ENCODE measurements at places on chromosomes 1 and 21.
A peak's percentile ranks its signal among the peaks of the same experiment; 100 is the strongest.

GRCh38 chr1:160606611-160607010, 27.3 kb upstream of the CD84 start:
- no peak for DNase-seq

- DNase-seq, result no peak
Observed at GRCh38 chr1:173302366-173302765, 95.2 kb upstream of the TNFSF4 start.

DNA sequence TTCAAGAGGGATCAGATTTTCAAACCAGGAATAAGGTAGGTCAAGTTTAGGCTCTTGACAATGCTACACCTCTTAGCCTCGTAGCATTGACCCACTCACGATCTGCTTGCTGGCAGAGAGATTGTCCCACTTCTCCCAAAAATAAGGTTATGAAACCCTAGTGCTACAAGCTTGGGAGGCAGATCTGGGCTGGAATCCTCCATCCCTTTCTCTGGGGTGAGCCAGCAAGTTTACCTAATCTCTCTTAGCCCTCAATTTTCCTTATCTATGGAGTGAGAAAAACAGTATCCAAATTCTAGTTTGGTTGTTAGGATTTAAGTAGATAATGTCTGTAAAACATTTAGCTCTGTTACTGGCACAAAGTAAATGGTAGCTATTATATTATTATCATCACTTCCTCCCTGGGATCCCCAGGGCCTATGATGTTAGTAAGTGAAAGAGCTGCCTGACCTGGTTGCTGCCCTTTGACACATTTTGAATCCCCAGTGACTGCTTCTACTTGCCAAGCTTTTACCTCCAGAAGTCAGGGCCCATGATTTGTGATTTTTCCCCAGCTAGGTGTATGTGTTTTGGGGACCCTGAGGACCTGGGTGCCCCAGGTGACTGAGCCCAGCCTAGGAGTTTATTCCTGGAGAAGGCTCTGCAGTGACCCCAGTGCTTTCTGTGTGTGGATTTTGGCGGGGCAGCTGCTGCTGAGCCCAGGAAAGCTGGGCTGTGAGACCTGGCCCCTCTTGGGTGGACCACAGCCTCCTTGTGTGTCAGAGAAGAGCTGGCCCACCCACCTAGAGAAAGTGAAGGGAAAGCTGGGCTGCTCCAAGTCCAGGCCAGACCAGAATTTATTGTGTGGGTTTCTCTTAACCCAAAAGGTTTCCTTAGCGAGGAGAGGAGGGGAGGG, 48.2 kb upstream of the VANGL1 start:
- no peak for DNase-seq

GRCh38 chr1:205396967-205397616, 24.8 kb downstream of the LEMD1 start:
- peak; percentile 59 for DNase-seq

GRCh38 chr1:153922076-153922971, 448 bp downstream of the GATAD2B start:
- peak; percentile 30 for DNase-seq

DNA sequence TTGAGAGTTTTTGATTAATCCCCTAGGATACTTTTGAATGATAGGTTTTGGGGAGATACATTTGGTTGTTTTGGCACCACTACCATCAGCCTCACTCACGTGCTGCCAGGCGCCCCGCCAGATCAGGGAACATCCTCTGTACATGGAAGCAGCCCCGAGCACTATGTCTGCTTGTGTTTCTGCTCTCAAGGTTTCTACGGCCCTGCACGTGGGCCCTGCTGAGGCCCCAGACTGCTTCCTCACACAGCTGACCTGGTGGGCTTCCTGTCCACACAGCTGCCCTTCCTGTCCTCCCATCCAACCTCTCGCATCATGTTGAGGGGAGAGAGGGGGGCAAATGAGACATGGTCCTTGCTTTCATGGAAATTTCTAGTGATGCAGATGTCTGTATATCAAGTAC, 20.0 kb downstream of the ADARB1 start:
- DNase-seq, result no peak

DNA sequence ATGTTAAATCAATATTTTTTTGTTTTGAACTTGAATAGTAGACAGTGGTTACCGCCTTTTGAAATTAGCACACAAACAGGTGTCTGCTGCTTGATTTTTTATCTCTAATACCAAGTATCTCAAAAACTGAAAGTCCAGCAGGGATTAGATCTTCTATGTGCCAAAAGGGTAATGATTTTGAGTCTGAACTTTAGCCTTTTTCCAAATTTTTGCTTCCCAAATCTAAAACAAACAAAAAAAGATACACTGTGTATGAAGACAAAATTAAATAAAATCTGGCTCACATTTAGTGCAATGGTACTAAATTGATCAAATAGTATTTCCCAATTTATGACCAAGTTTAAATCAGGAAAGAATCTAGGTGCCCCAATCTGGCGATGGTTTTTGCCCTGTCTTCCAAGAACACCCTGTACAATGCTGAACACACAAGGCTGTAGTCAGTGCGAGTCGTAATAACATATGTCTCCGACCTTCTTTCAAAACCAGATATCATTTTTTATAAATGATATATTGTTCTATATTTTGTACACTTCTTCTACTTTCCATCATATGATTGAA, 40.5 kb downstream of the PLPPR4 start:
- no peak for DNase-seq

DNA sequence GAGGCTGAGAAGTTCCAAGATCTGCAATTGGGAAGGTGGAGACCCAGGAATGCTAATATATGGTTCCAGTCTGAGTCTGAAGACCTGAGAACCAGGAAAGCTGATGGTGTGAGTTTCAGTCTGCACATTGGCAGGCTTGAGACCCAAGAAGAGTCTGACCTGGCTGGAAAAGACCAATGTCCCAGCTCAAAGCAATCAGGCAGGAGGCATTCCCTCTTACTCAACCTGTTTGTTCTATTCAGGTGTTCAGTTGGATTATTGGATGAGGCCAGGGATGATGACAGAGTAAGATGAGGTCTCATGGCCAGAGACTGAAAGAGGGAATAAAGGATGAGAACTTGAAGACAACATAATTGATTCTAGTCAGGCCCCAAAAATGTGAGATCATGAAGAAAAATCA, 50.1 kb downstream of the SPATA46 start:
- DNase-seq, result no peak

- no peak for DNase-seq
Observed at GRCh38 chr1:85058786-85059185, 10.5 kb upstream of the MCOLN3 start.

DNA sequence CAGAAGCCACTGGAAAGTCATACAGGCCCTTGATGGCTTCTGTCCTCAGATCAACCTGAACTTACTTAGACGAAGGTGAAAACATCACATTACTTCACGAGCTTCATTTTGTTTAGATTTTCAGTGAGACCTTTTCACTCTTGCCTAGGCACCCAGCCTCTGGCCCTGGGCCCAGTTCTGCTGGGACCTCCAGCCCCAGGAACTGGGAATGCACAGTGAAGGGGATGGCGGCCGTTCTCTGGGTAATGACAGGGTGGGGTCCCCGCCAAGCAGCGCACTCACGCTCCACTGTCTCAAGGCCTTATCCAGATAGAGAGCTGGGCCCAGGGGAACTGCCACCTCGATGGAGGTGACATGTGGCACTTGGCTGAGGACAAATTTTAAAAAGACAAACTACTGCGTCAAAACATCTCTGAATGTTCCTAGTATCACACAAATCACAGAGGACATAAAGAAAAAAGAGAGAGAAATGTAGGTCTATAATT, 54.8 kb downstream of the NPHP4 start:
- DNase-seq, result no peak

DNA sequence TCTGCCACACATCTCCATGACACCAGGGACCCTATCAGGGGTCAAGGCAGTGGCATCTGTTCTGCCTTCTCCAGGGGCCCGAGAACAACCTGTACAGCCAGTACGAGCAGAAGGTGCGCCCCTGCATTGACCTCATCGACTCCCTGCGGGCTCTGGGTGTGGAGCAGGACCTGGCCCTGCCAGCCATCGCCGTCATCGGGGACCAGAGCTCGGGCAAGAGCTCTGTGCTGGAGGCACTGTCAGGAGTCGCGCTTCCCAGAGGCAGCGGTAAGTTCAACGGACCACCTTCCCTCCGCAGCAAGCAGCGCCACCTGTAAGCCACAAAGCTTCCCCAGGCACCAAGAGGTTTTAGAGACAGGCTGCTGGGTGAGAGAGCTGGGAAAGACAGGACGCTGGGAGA, 15.9 kb downstream of the MX2 start:
- no peak for DNase-seq

- DNase-seq, result peak; percentile 74
Observed at GRCh38 chr21:41133874-41134522, 34.0 kb upstream of the BACE2 start.

DNA sequence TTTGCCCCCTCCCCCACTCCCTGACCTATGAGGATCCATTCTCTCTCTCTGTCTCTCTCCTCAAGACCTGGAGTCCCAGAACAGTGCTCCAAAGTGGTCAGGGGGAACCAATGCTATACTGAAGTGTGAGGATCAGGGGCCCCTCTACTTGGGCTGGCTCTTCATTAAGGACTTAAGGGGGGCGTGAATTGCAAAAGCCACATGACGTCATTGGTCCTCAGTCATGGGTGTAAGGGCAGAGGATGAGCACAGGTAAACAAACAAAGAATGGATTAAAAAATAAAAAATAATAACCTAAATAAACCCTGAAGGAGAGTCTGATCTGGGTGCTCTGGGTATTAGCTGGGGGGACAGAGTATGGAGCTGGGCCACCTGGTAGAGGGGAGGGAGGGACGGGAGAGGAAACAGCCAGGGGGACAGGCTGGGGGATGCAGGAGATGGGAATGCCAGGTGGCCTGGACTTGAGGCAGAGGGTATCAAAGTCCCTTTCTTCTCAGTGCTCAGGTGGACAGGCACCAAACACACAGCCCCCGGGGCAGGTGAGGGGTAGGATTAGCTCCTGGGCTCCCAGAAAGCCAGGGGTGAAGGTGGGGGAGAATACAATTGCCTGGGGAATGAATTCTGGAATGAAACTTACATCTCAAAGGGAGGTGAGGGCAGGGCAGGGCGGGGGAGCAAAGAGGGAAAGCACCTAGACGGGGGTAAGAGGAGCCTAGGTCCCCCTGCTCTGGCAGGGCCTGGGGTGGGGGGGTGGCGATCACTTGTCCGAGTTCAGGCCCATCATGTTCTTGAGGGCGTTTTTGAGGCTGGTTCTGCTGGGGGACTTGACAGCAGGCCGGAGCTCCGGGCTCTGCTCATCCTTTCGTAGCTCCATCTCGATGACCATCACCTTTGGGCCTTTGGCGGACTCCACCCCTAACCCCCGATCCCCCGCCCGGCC, 4.6 kb downstream of the MPZ start:
- no peak for DNase-seq
